ENCODE measurements at places on chromosomes 7 and 10. TPM values are rescaled to one million over a fixed set of nuclear protein-coding genes. Genes with fewer than 3 reads are reported as not detected.

The WNT2 gene
- 19.9 TPM for total RNA-seq

The CALD1 gene
- total RNA-seq, result 194 TPM

DNA sequence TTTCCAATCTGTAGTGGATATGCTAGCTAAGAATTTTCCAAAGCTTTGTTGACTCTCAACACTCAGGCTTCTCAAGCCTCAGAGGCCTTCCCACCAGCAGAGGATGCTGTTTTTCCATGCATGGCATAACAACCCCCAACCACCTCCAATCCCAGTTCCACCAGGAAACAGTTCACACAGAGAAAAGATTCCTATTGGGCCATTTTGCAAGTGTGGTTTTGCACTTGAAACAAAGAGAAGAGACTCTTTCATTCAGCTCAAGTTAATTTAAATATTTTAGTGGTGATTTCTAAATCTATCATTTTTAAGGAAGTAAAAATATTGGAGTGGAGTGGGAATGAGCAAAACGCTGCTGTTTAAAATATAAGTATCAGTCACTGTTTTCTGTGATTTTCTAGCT, 105.6 kb upstream of the COL1A2 start:
- peak; percentile 31 for DNase-seq

- DNase-seq, result no peak
These were observed 319.7 kb downstream of the HPSE2 start for GRCh38 chr10:98915911-98916310.

DNA sequence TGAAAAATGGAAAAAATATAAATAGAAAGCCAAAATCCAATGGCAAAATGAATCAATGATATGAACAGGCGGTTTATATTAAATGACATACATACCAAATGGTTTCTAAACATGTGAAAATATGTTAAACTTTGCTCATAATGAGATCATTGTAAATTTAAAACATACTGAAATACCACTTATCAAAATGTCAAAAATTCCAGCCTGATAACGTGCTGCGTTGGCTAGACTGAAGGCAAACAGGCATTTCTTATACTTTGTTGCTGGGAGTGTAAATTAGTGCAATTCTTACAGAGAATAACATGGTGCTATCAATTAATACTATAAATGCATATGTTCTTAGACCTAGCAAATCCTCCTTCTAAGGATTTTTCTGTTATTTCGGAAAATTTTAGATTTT, 225.8 kb upstream of the FAM3C start:
- DNase-seq, result no peak

- peak; percentile 46 for DNase-seq
These were observed 19.8 kb downstream of the VOPP1 start for GRCh38 chr7:55552320-55553023.

GRCh38 chr7:137523171-137523570, 179.6 kb upstream of the PTN start:
- DNase-seq, result no peak

All from mesothelial cell of epicardium (in vitro differentiated cells).